Activated CD4-positive, alpha-beta T cell treated with anti-CD3 and anti-CD28 coated beads, Interleukin-2, amount 50 U/mL, for 48 hours (primary cell): ENCODE measurements at places on chromosomes 6 and 20.

- no peak for DNase-seq
Measured at GRCh38 chr6:135895231-135895911, 43.9 kb downstream of the PDE7B start.

DNA sequence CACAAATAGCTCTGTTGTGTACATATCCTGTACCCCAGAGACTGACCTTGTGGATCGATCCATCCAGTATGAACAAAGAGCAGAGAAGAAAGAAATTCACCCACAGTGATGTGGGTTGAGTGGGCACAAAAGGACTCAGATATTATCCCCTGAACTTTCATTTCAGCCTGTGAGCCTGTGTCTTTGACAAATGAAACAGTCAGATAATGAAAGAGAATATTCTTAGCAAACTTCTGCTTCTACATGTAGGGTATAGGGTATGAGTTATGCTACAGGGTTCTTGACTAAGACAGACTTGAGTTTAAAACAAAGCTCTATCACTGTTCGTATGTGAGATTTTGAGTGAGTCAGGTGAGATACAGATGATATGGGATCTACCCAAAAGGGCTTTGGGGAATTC is 359.7 kb downstream of the MAFB start:
- no peak for DNase-seq

- DNase-seq = peak; percentile 51
Measured at GRCh38 chr20:60137657-60138245, 179.5 kb downstream of the CDH26 start.

DNA sequence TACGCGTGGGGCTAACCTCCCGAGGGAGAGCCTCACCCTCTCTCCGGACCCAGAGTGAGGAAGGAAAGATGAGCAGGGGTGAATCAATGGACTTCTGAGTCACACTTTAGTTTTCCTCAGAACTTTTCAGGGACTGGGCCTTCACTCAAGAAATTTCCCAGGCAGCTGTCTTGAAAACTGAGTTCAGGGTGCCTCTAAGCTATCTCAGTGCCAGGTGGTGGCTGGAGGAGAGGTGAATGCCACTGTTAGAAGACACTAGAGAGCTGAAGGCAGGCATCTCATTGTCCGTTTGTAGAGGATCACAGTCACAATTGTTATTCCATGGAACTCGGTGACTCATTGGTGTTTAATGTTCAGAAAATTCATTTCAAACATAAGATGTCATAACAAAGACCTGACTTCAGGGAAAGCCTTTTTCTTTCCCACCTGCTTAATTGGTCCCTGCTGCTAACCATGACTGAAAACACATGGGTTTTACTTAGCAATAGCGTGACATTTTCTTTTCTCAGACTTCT is 5.3 kb upstream of the SERPINB6 start:
- no peak for DNase-seq

GRCh38 chr6:52534966-52535390 is 41.9 kb downstream of the TRAM2 start:
- peak; percentile 32 for DNase-seq

- DNase-seq = no peak
Measured at GRCh38 chr20:47586649-47587294, 85.1 kb downstream of the NCOA3 start.

DNA sequence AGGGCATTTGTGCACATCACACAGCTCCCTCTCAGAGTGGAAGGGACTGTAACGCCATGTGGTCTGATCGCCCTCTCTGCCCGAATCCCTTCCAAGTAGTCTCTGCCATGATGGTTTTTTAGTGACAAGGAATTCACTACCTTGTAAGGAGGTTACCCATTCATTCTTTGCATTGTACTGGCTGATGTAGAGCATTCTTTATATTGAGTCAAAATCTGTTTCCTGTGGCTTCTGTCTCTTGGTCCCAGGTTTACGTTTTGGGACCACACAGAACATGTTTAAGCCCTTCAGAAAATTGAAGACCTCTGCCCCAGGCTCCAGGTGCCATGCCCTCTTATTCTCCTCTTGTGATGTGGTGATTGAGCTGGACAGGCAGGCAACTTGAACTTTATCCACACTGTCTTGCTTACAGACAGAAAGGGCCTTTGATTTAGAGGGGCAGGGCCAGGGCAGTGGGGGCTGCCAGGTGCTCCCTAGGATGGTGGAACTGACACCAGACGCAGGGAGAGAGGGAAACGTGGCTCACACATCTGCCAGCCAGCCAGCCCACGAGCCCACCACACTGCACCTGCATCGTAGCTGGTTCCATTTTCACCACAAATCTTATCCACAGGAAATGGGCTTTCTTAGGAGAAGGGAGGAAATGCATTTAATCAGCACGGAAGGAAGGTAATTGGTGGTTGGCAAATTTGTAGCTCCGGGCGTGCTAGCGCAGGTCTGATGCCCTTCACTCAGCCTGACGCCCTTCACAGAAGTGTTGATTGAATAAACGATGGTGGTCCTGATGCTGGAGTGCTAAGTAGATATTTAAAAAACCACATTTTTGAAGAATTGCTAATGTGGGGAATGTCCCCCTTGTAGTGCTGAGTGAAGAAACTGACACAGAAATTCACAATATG is 78.2 kb downstream of the TCP11 start:
- no peak for DNase-seq

- DNase-seq = no peak
Measured at GRCh38 chr6:124080483-124080882, 276.8 kb downstream of the NKAIN2 start.

GRCh38 chr20:32285082-32285620 is 7.7 kb downstream of the KIF3B start:
- no peak for DNase-seq

DNA sequence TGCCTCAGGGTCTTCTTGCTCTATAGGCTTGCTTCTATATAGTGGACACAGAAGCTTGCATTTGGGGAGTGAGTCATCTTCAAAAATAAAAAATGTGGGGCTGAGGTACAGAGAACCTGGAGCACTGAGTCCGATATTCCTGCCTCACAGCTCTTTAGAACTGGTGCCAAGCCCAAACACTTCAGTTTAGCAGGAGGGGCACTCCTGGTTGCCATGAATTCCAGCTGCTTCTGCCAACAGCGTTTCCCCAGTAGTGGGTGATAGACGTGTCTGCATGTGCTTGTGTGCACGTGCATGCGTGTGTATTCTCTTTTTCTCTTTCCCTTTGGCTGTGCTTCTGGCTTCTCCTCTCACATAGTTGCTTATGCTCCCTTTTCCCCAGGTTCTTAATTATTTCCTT is 11.9 kb downstream of the DNPH1 start:
- DNase-seq = no peak

DNA sequence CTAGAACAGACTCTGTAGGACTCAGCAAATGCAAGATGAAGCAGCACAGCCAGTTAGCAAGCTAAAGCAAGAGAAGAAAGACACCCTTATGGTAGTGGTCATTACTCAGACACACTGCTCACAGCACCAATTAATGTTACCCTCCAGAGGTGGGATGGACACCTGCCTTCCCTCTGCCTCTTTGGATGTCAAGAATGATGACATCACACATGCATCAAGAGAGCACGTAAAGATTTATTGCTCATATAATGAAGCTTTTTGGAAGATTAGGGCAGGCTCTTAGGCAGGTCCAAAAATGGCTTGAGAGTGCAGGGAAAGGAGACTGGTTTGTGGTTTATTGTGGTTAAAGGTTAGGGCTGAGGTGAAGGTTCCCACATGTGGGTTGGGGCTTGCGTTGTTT is 137.0 kb downstream of the PRDM13 start:
- DNase-seq = no peak

DNA sequence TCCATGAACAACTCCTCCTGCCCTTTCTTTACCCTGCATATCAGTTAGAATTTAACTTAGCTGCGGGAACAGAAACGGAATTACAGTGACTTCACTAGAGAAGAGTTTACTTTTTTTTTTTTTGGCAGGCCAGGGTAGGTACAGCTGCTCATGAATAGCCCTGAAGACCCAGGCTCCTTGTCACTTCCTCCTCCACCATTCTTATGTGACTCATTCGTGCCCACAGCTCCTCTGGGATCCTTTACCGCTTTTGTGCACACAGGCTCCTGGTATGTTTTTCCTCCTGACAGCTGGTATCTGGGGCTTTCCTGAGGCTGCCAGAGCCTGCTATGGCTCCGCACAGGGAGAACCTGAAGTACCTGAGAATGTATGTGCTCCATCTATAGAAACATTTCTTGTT is 3.9 kb upstream of the KCNS1 start:
- DNase-seq = no peak

DNA sequence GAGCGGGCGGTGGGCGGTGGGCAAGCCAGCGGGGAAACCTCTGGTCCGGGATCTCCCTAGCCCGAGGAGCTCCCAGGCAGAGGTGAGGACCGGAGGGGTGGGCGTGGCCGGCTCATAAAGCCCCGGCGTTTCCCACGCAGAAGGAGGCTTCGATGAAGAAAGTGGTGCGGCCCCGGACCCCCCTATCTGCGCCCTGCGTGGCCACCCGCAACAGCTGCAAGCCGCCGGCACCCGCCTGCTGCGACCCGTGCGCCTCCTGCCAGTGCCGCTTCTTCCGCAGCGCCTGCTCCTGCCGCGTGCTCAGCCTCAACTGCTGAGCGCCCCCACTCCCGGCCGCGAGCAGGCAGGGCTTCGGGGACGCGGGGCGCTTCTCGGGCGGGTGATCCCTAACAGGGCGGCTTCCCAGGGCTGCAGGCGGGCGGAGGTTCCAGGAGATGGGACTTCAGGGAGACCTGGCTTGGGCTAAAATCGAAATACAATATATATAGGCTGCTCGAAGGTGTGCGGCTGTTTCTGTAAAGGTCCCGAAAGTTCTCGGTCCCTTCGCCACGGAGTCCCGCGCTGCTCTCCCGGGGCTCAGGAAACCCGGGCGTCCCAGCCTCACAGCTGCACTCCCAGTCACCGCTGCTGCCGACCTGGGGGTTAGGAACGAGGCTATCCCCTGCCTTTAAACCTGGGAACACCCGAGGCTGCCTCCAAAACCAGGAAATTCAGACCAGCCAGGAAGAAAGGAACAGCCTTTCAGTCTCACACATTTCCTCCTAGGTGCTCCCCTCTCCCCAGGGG is 27.8 kb downstream of the ASIP start:
- peak; percentile 25 for DNase-seq

- no peak for DNase-seq
Measured at GRCh38 chr20:11905460-11906179, 12.1 kb upstream of the BTBD3 start.

GRCh38 chr6:49556429-49556837 is 6.0 kb downstream of the C6orf141 start:
- no peak for DNase-seq

DNA sequence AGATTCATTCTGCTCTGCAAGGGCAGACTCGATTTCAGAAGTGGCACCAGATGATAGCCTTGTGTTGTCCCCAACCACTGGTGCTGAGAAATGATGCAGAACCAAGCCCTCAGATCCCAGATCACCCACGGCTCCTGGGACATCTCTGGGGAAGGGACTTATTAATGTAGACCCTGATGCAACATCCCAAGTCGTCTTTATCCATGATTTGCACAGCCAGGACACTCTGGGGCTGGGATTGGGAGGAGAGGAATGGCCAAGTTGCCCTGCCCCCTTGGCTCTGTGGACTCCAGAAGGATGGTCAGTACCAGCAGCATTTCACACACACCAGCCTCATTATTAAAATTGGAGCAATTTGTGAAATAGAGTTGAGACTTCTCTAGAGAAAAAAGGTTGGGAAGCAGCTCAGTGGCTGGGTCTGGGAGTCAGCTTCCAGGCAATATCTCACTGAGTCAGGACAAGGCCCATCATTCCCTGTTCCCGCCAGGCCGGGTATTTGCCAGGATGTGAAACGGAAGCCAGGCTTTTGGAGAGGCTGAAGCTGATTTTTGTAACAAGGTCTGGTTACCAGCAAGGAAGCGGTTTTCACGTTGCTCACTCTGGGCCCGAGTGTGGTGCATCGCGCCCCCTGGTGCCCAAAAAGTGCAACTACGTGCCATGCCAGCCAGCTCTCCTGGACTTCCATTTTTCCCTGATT is 67.4 kb downstream of the ZBTB2 start:
- DNase-seq = peak; percentile 81

- DNase-seq = no peak
Measured at GRCh38 chr6:142694054-142694453, 250.9 kb downstream of the HIVEP2 start.

DNA sequence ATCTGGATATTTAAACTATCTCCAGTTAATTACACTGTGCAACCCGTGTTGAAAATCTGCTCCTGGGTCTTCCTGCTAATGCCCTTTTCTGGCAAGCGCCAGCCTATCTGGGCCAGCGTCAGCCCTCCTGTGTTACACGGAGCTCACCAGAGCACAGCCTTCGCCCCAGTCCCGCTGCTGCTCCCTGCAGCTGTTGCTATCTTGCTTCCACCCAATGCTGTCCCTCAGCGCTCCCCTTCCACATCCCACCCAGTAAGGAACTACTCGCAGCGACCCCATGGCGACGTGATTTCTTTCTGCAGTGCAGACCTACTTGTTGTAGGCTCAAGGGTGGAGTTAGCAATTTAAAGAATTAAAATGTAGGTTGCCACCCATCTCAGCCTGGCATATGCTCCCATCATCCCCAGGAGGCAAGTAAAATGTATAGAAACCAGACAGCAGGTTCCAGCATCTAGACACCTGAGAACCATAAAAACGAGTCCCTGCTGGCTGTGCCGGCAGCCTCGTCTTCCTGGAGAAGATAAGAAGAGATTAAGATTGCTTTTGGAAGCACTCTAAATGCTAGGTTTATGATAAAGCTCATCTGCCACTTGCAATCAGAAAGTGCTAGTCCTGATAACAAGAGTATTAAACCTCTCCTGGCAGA is 254.3 kb upstream of the FOXQ1 start:
- no peak for DNase-seq

GRCh38 chr20:5195655-5196054 is 68.8 kb downstream of the CDS2 start:
- no peak for DNase-seq

DNA sequence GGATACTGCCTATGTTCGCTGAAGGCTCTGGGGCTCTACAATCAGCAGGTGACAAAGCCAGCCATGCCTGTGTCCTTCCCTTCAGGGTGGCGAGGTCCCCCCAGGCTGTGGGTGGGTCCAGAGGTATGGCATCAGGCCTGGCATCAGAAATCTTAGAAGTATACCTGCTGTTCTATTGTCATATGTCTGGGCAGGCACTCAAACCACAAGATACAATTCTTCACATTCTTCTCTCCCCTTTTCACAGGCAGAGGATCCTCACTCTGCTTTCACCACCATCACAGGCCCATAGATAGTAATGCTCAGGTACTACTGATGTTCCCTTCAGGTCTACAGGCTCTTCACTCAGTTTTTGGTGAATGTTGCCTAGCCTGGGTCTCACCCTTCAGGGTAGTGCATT is 1180.0 kb upstream of the CITED2 start:
- no peak for DNase-seq

DNA sequence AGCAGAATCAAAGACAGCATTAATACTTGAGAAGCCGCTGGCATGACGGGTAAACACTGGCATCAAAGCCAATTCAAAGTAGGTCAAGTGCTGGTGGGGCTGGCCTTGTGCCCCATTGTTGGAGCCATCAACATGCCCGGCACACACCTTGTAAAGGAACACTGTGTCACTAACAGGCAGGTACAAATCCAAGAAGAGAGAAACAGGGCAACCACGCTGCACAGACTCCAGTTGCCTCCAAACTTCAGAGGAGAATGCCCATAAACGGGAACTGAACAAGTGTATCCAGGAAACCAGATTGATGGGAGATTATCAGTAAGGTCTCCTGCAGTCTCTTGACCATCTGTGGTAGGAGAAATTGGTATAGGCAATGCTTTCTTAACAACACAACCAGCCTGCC is 127.0 kb upstream of the STXBP5 start:
- DNase-seq = no peak

- no peak for DNase-seq
Measured at GRCh38 chr6:158259136-158259535, 53.1 kb upstream of the TULP4 start.
